Heart left ventricle (tissue), 16 donors: ENCODE measurements at places on chromosomes 1 and 21.

GRCh38 chr1:97603776-97604175, 317.1 kb downstream of the DPYD start:
- DNase-seq = no peak

DNA sequence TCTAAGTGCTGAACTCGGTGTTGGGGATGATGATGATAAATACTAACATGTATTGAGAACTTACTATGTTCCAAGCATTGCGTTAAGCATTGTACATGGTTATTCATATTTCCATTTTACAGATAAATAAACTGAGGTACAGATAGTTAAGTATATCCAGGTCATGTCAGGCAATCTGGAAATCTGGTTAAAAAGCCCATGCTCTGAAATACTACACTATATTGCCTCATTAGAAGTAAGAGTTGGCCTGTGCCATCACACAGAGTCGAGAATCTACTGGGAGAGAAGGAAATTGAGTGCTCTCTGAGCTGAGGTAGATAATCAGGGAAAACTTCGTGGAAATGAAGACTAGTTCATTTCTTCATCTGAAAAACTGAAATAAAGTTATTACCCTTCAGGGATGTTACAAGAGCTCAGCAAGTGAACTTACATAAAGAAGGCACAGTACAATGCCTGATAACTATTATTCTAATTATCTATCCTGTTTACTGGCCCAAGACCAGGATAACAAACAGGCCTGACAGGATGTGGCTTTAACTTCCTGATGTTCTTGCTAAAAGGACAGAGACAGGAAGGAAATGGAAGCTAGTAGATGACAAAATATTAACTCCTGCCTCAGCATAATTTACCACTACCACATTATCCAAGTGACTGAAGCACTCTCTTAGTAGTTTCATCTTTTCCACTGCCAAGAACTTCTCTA, 85.6 kb downstream of the EPS15 start:
- DNase-seq = no peak

- DNase-seq = no peak
Observed at GRCh38 chr1:1024771-1025699, 5.1 kb downstream of the AGRN start.

GRCh38 chr21:44927587-44928461, 7.1 kb upstream of the ITGB2 start:
- no peak for DNase-seq

- DNase-seq = no peak
Observed at GRCh38 chr1:203601716-203602309, 24.8 kb upstream of the ATP2B4 start.

DNA sequence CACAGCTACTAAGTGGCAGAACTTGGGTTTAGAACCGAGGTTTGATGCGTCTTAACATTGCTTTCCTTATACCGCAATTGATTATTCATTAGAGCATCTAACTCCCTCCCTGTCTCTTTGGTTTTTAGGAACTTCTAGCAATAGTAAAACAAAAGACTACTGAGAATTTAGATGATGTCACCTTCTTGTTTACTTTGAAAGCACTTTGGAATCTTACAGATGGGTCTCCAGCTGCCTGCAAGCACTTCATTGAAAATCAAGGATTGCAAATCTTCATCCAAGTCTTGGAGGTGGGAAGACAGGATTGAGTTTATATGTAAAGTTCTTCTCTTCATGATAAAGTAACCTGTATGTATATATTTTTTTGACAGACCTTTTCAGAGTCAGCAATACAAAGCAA, 35.0 kb downstream of the ZYG11A start:
- DNase-seq = no peak

DNA sequence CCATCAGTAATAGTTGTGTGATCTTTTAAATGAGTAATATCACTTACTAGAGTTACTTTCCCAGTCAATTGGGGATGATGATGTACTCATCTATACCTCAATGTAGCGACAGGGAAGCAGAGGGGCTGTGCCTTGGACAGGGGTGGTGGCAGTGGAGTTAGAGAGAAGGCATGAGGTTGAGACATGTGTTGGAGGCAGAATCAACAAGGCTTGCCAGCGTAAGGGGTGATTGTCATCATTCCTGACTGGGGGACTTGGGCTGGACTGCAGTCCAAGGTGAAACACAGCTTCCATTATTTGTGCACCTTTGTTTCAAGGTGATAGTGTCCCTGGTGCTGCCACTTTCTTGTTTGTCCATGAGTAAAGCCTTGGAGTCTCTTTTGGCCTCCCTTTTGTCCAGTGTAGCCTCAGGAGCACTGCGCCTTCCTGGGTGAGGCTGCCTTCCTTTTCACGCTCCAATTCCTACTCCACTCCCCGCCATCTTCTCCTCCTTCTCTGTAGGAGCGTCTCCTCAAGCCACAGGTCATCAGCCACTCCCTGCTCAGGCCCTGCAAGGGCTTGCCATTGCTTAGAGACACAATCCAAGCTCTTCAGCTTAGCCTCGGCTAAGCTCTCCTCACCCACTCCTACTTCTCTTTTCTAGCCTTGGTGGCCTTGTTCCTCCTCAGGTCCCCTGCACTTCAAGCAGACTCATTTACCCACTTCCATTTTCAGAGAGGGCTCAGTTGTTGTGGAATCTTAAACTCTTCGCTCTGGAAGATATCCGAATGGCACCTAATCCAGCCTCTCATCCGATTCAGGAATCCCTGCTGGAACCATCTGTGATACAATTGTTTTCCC, 77.6 kb upstream of the CD34 start:
- DNase-seq = no peak

- no peak for DNase-seq
Observed at GRCh38 chr1:114122941-114123618, 30.6 kb downstream of the SYT6 start.

- DNase-seq = no peak
Observed at GRCh38 chr1:221125976-221126375, 246.7 kb downstream of the HLX start.

GRCh38 chr1:62090016-62090415, 104.6 kb upstream of the L1TD1 start:
- no peak for DNase-seq

- DNase-seq = no peak
Observed at GRCh38 chr1:85630493-85630892, 49.9 kb downstream of the CCN1 start.

GRCh38 chr1:3732434-3733093, 19.7 kb upstream of the CCDC27 start:
- no peak for DNase-seq

GRCh38 chr1:17458794-17459193, 19.3 kb upstream of the RCC2 start:
- DNase-seq = no peak

- no peak for DNase-seq
Observed at GRCh38 chr1:207826557-207827487, 75.0 kb downstream of the CD46 start.

- peak; percentile 1 for DNase-seq
Observed at GRCh38 chr1:21553116-21553926, 44.1 kb downstream of the ALPL start.

- DNase-seq = peak; percentile 23
Observed at GRCh38 chr1:40344597-40344996, 27.5 kb upstream of the COL9A2 start.

GRCh38 chr1:170959385-170959784, 24.1 kb downstream of the MROH9 start:
- no peak for DNase-seq

- DNase-seq = peak; percentile 86
Observed at GRCh38 chr1:31714442-31715086, 10.7 kb upstream of the COL16A1 start.

DNA sequence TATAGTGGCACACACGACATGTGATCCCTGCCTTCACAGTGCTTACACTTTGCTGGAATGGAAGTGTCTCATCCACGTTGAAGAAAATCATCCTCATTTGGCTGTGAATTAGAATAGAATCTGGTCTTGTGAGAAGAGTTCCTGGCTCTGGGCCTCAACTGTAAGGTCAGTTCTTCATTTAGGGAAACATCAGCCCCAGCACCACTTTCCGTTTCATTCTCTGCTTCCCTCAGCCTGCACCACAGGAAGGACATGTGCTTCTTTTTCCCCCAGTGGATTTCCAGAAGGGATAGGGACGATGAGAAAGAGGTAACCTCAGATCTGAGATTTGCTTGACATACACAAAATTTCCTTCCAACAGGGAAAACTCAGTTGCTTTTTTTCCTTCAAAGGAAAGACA, 3.7 kb upstream of the ALX3 start:
- no peak for DNase-seq

DNA sequence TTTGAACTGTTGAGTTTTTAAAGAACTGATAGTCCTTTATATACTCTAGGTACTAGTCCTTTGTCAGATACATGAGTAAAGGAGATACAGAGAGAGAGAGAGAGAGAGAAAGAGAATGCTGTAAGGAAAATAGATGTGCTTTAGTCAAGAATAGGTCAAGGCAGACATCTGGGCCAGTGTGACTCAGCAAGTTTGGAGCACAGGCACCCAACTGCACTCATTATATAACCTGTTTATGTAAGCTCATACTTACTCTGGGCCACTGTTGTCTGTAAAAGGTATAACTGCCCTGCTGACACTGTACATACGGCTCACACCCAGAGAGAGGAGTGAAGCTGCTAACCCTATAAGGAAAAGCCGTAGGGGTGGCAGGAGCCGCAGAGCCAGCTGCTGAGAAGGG, 32.2 kb upstream of the AKT3 start:
- DNase-seq = no peak

GRCh38 chr1:179879797-179880196, 2.2 kb upstream of the TOR1AIP2 start:
- no peak for DNase-seq

GRCh38 chr1:27544834-27545233, 54.9 kb upstream of the WASF2 start:
- peak; percentile 34 for DNase-seq

DNA sequence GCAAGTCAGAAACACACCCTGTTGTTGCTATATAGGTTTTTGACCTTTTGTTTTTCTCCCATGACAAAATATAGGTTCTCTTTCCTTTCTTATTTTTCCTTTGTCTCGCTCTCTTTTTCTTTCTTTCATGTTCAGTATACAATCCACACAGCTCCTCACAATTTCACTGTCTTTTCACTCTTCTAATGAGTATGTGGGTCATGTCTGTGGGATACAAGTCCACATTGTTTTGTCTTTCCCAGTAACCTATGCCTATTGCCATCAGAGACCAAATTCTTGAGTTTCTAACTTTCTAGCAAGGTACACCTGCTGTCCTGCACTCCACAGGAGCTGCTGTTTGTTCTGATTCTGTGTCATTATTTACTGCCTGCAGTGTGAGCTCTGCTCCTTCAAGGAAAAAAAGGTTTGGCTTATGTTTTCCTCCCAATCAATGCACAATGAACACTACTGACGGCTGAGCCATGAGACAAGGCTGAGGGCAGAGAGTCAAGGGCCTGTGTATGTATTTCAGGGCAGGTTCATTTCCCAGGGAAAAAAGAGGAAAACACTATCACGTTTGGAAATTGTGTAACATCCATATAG, 453.8 kb downstream of the NEGR1 start:
- DNase-seq = no peak

GRCh38 chr1:100036718-100037655, 67.2 kb downstream of the SLC35A3 start:
- DNase-seq = no peak

- no peak for DNase-seq
Observed at GRCh38 chr21:31050577-31051157, 12.4 kb upstream of the KRTAP19-8 start.

DNA sequence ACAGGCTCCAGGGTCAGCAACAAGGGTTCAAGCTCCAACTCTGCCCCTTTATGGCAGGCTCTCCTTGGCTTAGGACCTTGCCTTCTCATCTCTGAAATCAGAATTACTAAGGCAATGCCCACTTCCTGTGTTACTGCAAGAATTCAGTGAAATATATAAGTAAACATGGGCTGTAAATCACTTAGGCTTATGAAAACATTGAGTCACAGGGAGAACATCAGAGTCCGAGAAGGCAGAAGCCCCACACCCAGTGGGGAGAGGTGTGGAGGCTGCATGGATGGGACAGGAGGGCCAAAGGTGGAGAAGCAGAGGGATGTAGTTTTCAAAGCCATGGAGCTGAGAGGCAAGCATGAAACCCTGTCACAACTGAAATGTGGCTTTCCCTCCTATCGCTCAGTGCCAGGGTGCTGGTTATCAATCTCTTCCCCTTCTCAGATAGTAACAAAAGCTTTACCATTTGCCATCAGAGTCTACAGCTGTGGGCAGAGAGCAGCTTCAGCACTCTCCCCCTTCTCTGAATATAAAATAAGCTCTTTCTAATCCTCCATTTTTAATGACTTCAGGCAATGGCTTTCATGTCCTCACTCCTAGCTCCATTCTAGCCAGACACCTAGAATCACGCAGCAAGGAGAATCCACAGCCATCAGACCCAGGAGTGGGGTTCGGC, 3.4 kb downstream of the RGS8 start:
- DNase-seq = no peak

- DNase-seq = no peak
Observed at GRCh38 chr1:222375701-222376100, 172.2 kb downstream of the HHIPL2 start.

- no peak for DNase-seq
Observed at GRCh38 chr1:214002060-214002459, 14.3 kb downstream of the PROX1 start.

DNA sequence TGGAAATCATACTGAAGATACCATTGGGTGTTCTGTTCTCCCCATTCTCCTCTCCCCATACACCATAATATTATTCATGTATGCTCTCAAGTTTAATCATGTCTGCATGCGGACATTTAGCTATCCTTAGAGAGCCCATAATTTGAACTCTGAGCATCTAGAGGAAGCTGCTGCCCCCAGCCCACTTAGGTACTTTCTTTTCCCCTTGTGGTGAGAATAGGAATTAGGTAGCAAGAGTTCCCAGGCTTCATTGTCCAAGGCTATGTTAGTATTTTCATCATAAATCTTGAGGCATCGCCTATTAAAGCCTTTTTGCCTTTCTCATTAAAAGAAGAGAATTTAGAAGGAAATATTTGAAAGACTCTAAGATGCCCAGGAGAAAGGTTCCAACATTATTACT, 96.3 kb downstream of the ROR1 start:
- no peak for DNase-seq

GRCh38 chr1:179167955-179168354, 61.5 kb downstream of the ABL2 start:
- DNase-seq = no peak

DNA sequence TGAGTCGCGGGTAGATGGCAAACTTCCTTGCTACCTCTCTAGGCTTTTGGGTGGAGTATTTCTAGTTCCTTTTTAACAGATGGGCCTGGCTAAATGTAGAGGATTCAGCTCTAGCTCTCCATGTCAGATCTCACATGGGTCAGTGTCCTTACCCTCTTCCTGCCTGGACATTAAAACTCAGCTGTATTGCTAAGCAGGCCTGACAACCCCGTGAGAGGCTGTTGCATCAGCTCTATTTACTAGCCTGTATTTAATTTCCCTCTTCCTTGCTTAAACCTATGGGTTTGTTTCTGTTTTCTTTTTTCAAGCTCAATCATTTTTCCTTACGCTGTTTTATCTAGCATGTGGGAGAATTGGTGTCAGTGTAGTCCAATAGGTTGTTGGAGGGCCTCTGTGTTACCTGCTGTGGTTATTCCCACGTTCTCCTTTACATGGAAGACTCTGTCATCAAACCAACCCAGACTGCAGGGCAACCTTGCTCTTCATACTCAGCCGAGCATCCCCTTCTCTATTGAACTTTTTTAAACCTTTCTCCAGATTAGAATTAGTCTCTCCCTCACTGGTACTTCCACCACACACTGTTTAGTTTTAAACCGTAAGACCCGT, 79.5 kb upstream of the BACH1 start:
- no peak for DNase-seq

- DNase-seq = no peak
Observed at GRCh38 chr1:36307601-36308330, 1.6 kb downstream of the SH3D21 start.
